ENCODE measurements at places on chromosomes 13 and 19.

- no peak for DNase-seq
These were observed 110.4 kb upstream of the KL start for GRCh38 chr13:32905864-32906180.

- no peak for DNase-seq
These were observed 4.2 kb downstream of the DIRAS1 start for GRCh38 chr19:2716722-2717637.

GRCh38 chr13:74990992-74991391, 491.0 kb downstream of the TBC1D4 start:
- DNase-seq, result no peak

GRCh38 chr13:23571431-23571830, 1.2 kb downstream of the TNFRSF19 start:
- no peak for DNase-seq

- no peak for DNase-seq
These were observed 50.2 kb downstream of the ZNF146 start for GRCh38 chr19:36265064-36265463.

- DNase-seq, result no peak
These were observed 18.4 kb upstream of the MYCBP2 start for GRCh38 chr13:77345150-77345780.

GRCh38 chr19:6750062-6750461, 10.6 kb downstream of the TRIP10 start:
- no peak for DNase-seq

DNA sequence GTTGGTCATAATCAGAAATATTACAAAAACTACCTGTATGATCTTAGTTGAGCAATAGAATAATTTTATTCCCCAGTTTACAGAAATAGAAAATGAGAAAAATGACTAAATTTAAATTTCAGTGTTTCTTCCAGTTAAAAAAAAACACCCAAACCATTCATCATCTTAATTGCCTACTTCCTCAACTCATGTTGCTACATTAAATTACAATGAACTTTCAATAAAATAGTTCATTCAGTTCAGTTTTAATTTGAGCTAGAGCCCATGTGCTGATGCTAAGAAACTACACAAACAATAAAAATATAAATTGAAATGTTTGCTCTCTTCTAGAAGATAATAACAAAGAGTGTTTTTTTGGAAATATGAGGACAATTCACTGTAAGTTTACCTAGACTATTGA, 820.4 kb downstream of the SLITRK6 start:
- DNase-seq, result no peak

- DNase-seq, result no peak
These were observed 28.2 kb downstream of the LAIR2 start for GRCh38 chr19:54530866-54531265.

GRCh38 chr19:6540918-6541689, 10.3 kb downstream of the TNFSF9 start:
- no peak for DNase-seq

DNA sequence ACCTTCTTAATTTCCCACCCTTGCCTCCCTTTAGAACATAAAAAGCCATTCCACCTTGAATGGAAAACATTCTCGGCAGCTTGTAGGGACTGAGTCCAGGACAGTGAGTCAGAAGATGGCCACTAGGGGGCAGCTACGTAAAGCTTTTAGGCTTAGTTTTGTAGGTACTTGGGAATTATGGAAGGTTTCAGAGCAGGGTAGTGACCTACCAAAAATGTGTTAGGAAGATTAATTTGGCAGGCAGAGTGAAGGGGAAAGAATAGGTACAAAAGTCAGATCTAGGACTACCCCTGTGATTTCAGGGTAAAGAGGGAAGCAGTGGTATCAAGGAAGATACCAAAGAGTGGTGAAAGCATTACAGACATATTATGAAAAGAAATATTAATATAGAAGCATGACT, 198.4 kb downstream of the NDFIP2 start:
- peak; percentile 65 for DNase-seq

DNA sequence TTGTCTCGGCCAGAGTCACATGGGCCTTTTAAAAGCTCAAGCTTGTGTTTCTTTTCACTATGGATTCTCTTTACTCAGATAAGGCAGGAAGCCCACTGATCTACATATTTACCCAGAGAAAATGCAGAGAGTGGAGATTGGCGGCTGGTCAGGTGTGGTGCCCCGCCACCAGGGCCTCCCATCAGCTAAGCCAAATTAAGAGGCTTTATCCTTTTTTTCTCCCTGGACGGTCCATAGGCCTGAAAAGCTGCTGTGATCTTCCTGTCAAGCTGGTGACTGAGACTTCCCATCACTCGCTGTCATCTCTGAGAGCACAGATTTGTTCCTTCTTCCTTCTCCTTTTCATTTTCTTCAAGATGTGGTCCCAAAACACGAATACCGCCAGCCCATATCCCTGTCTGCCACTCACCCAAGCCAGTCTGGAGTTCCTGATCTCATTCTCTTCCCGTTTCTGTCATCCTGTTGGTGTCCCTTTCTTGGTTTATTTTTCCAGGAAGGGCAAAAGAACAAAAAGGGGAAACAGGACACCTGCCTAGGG, 1.9 kb downstream of the SAFB start:
- no peak for DNase-seq

DNA sequence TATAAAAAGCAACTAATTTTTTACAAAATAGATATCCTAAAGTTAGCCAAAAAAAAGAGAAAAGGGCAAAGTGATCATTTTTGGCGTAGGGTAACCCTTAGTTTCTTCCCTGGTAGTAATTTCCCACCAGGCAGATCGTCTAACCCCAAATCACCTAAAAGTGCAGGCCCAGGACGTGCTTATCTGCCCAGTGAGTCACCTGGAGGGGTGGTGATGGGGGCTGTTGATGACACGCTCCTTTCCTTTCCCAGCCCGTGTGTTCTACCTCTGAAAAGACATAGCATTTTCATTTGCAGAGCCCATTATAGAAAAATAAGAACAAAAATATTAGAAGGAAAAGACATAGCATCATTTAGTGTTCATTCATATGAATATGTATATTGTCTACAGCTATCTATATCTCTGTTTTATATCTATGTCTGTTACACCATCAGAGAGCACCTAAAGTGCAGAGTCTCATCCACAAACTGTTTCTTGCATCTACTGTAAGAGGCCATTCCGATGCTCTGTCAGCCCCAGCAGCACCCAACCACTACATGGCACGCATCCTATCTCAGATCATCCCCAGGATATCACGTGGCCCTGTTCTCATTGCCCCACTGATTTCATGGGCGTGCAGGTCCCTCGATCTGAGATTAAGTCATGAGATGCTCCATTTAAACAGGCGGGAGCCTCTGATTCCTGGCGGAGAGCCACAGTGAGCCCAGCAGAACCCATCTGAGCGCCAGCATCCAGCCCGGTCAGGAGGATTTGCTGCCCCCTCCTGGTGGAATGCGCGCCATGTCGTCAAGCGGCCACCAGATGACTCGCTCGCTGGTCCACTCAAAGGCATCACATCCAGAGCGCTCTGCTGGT, 8.5 kb upstream of the LILRB3 start:
- DNase-seq, result peak; percentile 75

GRCh38 chr13:111577956-111578605, 257.6 kb downstream of the TEX29 start:
- DNase-seq, result peak; percentile 84
